ENCODE measurements at places on chromosomes 1 and 21. TPM values are rescaled to one million over a fixed set of nuclear protein-coding genes. Genes with fewer than 3 reads are reported as not detected.

- DNase-seq: no peak
Observed at GRCh38 chr1:27126391-27126790, 28.5 kb downstream of the SLC9A1 start.

DNA sequence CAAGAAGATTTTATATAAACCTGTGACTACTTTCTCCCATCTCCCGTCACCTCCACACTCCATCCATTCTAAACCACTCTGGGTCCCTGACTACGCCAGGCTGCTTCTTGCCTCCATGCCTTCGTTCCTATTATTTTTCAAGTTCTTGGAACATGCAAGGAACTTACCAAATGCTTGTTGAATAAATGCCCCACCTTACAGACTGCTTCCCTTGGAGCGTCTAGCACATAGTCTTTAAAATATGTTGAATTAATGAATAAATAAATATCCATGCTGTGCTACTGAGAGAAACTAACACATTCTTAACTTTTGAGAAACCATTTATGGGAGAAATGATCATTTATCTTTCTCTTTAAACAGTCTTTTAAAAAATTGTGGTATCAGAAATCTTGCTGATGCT lies 27.6 kb downstream of the VTCN1 start:
- DNase-seq: no peak

GRCh38 chr1:221740993-221741702 lies 741 bp downstream of the DUSP10 start:
- peak; percentile 31 for DNase-seq

- DNase-seq: no peak
Observed at GRCh38 chr1:172054172-172054571, 212.9 kb downstream of the DNM3 start.

Gene GPA33
- not detected for total RNA-seq

Gene DCDC2B
- not detected for total RNA-seq

Gene TCHH
- total RNA-seq: under 0.01 TPM

Gene GPR25
- total RNA-seq: not detected

Gene HOOK1
- under 0.01 TPM for total RNA-seq
